ENCODE measurements at places on chromosomes 1 and 21.

DNA sequence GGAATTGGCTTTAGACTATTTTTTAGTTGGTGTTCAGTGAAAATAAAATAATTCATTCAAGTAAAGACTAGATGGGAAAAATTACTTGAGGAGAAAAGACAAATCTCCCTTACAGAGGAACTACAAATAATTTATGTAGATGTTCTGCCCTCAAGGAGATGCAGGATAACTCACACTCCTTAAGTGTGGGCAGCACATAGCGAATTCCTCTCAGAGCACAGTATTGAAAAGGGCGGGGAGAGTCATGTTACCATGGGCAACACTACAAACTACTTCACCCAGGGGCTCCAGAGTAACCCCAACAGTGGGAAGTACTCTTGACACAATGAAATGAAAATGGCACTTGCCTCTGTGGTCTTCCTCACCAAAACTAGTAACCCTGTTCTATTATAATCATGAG is 20.6 kb upstream of the LAMC2 start:
- no peak for DNase-seq

DNA sequence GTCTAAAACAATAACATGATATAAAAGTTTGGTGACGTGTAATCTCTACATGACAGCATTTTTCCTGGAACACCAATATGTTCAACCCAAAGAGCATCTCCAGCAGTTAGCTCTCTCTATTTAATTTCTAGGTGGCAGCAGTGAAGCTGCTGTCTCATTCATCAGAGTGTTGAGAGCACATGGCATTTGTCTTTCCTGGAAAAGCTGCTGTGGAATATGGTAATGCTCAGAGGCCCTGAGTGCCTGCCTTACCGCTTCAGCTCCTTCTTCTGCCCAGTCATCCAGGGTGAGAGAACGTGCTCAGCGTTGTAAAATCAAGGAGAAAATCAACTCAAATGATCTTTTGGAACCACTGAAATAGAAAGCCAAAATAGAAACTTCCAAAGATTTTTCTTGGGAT is 640.7 kb downstream of the ADGRL2 start:
- DNase-seq = no peak

DNA sequence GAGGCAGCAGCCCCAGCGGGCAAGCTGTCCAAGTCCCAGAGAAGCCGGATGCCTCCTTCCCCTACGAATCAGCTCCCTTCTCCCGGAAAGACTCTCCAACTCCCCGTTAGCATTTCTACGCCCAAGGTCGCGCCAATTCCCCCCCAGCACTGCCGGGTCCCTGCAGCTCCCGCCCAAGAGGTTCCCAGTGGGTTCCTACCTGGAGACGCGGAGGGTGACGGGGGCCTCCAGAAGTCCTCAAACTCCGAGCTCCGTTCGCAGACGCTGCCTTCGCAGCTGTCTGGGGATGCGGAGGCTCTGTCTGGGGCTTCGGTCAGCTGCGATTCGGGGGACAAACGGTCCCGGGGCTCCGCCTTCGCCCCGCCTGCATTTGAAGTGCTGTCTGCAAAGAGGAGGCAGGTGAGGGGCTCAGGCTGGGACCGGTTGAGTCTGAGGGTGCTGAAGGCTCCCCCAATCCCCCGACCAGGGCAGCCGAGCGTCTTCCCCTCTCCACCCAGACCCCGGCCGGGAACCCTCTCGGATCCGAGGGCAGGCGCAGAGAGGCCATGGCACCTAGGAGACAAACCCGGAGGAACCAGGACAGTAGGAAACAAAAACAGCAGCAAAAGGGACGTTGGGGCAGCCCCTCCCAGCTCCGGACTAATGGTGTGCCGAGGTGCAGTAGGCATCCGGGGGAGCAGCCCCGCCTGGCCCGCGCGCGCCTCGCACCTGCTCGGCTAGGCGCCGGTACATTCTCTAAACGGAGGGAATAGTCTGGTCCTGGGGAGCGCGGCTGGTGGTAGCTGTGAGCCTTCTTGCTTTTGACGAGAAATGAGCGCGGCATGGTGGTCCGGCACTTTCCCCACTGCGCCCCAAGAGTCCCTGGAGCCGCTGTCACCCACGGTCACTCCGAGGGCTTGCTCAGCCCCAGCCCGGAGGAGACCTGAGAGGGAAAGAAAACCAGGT is 3.8 kb downstream of the GFI1 start:
- no peak for DNase-seq

DNA sequence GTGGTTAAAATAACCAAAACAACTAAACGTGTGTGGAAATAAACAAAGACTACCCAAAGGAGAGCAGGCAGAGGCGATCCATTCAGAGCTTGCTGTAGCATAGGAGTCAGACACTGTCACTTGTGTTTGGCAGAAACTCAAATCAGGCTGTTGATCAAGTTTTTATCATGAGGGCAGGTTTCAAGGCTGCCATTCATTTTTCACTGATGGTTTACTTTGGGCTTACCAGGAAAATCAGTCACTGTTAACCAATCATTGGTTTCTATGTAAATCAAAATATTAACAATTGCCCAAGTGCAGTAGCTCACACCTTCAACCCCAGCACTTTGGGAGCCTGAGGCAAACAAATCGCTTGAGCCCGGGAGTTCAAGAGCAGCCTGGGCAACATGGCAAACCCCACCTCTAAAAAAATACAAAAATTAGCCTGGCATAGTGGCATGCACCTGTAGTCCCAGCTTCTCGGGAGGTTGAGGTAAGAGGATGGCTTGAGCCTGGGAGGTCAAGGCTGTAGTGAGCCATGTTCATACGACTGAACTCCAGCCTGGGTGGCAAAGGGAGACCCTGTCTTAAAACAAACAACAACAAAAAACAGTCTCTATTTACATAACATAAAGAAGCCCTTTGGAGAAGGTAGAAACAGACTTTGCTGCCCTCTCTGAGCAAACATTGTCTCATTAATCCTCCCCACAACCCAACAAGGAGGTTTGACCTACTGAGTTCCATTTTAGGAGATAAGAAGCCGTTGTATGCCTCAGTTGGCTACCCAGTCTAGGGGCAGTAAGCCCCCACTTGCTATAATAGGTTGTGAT is 21.1 kb upstream of the ETS2 start:
- no peak for DNase-seq

DNA sequence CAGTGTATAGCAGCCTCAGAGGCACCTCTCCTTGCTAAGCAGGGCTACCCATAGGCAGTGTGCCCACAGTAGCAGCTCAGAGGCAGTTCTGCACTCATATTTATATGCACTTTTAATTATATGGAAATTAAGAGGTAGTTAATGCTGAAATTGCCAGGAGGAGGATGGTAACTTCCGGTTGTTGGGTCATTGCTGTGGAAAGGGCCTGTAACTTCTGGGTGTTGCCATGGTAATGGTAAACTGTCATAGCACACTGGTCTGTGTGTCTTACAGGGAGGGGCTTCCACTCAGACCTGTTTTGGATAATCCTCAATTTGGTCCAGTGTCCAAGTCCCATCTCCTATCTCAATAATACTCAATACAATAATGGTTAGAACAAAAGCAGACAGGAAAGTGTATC is 7.6 kb downstream of the CFH start:
- DNase-seq = no peak

GRCh38 chr1:240001177-240001740 is 90.4 kb upstream of the FMN2 start:
- peak; percentile 19 for DNase-seq

DNA sequence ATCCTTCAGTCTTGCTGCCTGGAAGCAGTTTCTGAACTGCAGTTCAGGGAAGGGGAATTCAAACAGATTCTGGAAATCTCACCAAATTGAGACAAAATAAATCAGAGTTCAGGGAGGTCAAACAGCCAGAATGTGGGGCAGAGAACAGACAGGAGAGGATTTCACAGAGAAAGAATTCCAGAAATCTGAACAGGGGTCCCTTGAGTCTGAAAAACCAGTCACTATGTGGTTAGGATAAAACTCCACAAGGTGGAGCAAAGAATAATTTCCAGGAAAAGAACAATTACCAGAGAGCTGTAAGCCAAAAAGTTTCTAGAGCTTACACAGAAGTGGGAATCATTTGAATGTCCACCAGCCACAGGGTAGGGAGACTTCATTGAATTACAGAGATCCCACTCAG is 84.7 kb downstream of the URB2 start:
- peak; percentile 36 for DNase-seq

GRCh38 chr21:31459457-31459856 is 115.4 kb upstream of the TIAM1 start:
- DNase-seq = no peak

GRCh38 chr1:197798492-197798891 is 23.2 kb upstream of the DENND1B start:
- no peak for DNase-seq

DNA sequence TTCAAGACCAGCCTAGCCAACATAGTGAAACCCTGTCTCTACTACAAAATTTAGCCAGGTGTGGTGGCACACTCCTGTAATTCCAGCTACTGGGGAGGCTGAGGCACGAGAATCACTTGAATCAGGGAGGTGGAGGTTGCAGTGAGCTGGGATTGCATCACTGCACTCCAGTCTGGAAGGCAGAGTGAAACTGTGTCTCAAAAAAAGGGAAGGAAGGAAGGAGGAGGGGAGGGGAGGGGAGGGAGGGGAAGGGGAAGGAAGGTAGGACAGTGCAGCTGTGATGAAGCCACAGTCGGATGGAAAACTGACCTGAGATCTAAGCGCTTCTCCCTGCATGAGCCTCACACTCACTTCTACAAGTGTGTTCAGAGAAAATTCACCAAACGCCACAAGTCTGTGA is 22.0 kb upstream of the FHAD1 start:
- no peak for DNase-seq

DNA sequence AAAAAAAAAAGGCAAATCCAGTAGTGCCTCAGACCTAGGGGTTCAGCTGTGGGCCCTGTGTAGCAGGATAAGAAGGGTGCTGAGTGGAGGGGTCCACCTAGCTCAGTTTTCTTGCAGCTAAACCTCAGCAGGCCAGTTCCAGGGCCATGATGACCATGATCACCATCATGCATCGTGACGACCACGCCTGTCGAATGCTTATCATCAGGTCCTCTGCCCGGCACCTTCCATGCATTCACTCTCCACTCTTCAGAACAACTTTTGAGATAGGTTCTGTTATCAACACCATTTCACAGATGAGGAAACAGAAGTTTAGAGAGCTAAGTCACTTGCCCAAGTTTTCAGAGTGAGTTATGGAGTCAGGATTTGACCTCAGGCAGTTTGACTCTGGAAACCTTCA is 54.9 kb downstream of the ACBD3 start:
- no peak for DNase-seq

DNA sequence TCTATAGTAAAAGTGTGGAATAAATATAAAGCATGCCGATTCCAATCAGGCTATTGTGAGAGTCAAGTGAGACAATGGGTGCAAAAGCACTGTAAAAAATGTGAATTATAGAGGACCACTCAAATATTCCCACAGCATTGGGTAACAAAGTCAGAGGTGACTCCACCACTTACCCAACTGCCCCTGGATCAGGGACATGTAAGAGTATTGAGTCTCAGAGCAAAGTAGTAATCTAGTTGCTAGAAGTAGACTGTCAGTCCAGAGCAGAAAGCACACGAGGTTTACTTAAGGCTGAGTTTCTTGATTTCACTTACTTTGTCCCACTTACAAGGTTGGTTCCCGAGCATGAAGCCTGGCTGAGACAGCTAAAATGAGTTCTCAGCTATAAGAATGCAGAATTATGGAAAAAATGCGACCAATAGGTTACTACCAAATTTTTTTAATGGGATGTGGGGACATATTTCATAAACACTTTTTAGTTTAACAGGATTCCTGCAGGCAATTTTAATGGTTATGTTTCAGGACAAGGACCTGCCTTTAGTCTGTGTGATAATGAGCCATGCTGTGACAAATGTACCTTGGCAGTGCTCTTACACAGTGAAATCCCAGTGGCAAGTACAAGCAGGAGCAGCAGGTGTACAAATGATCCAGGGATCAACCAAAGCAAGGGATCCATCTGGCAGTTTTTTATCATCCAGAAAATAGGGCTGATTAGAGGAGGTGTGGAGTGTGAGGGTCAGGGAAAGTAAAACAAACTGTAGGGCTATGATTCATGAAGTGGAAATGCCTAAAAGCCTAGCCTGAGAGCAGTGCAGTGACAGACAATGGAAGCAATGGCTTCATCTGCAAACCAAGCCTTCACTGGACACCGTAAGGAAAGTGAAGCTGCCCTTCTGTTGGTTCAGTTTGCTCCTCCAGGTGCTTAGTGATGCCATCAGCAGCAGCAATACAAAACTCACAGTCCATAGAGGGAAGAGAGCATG is 156.2 kb upstream of the SPAG17 start:
- no peak for DNase-seq

GRCh38 chr1:109636201-109636952 is 16.7 kb downstream of the AMPD2 start:
- peak; percentile 78 for DNase-seq

GRCh38 chr21:39763272-39763970 is 18.4 kb downstream of the IGSF5 start:
- no peak for DNase-seq

GRCh38 chr1:16965486-16966067 is 14.8 kb downstream of the MFAP2 start:
- DNase-seq = no peak

GRCh38 chr1:220789532-220790147 is 2.9 kb downstream of the MTARC1 start:
- DNase-seq = peak; percentile 35

- peak; percentile 50 for DNase-seq
These were observed at the start of gene NES for GRCh38 chr1:156676820-156677615. Gene NES, minus strand, starts transcription at chr1:156677407. Its CDS starts 143 bp downstream, at chr1:156677264.

GRCh38 chr1:161241682-161242081 is 3.7 kb upstream of the NR1I3 start:
- DNase-seq = no peak

DNA sequence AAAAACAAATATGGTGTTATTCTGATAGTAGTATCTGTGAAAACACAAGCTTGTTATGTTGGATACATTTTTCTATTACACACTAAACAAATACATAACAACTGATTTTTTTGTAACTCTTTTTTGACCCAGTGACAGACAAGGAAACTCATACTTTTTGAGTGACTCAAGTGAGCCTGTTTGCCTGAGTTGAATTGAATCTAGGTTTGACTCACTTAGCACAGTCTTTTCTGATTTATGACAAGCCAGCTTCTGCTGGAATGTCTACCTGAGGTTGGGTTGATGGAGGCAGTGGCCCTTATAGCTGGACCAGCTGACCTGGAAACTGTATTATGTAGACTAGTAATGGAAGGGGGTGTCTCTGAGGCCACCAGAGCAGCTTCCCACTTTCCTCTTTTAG is 4.2 kb upstream of the CLCA4 start:
- peak; percentile 11 for DNase-seq

GRCh38 chr1:38312753-38313152 is 266.2 kb upstream of the POU3F1 start:
- no peak for DNase-seq

GRCh38 chr1:202880961-202881460 is 7.9 kb downstream of the RABIF start:
- DNase-seq = no peak

Measured in fibroblast of mammary gland (primary cell).